CD4-positive, alpha-beta T cell (primary cell): ENCODE measurements at places on chromosomes 4 and X.

- DNase-seq: no peak
Observed at GRCh38 chr4:65546882-65547416, 123.3 kb downstream of the EPHA5 start.

DNA sequence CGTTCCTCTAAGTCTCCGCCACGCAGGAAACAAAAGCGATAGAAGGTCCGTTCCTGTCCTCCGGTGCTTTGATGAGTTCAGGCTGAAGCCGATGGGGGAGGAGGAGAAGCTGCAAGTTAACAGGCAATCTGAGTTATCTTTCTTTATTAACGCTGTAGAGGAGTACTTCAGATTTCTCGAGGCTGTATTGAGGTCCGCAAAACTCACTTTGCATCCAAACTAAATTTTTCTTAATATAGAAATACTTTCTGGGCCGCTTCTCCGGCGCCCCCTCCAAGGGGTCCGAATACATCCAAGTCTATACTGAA, 395 bp upstream of the SOWAHB start:
- DNase-seq: no peak

- no peak for DNase-seq
Observed at GRCh38 chr4:115430024-115430423, 316.6 kb upstream of the NDST4 start.

DNA sequence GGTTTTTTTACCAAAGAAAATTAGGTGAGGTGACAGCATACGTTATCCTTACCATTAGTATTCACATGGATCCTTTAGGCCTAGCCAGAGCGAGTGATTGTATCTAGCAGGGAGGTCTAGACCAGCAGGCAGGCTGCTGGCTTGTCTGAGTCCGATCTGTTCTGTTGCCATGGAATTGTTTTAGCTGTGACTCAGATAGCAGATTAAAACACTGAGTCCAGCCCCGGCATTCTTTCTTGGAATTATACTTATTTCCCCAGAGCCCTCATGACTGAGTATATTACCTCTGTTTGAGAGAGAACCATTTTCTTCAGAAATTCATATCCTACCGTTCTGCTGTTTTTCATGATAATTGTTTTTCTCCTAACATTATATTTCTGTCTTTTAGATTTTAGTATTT, 37.4 kb downstream of the OCRL start:
- no peak for DNase-seq

DNA sequence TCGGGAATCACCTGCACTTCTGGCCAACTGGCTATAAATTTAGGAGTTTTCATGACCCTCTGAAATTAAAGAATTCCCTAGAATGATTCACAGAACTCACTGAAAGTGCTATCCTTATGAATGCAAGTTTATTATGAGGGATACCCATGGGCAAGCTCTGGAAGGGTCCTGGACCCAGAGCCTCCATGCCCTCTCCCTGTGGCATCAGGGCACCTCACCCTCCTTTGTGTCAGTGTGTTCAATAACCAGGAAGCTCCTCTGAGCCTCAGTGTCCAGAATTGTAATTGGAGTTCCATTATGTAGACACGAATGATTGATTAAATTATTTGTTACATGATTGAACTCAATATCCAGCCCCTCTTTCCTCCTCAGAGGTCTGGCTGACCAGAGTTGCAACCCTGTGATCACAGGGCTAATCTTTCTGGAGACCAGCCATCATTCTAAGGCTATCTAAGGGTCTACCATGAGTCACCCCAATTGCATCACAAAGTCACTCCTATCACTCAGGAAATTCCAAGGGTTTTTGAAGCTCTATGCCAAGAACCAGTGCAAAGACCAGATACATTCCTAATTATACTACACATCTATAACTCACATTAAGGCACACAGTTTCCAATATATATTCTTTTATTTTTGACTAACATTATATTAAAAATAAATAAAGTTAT, 8.9 kb downstream of the ANXA3 start:
- no peak for DNase-seq

GRCh38 chr4:156223985-156224384, 270.3 kb upstream of the CTSO start:
- DNase-seq: no peak

DNA sequence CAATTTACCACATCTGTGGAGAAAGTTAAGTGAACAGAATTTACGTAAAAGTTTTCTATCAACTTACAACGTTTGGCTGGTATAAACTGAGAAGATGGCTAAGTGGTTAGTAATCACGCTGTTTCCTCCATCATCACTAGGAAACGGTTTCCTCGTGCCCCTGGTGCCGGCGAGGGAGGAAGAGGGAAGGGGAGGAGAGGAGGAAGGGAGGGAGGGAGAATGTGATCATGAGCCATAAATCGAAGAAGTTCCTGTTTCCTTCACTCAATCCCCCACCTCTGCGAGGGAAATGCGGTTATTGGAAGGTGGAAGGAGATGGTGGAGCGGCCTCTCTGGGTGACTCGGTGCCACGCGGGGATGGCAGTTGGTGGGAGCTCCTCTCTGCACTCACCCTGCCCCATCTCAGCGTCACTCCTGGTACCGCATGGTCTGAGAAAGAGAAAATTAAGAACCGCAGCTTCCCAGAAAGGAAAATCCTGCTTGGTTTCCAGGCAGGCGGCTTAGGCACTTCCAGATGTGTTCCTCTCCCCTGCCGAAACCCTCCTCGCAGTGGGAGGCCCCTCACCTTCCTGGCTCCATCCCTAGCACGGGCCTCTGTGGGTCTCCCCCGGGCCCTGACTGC, 216.8 kb downstream of the AFAP1 start:
- DNase-seq: no peak

- DNase-seq: no peak
Observed at GRCh38 chr4:69800599-69800998, 40.2 kb upstream of the SULT1B1 start.

GRCh38 chr4:951594-952468, 19.6 kb downstream of the TMEM175 start:
- no peak for DNase-seq

DNA sequence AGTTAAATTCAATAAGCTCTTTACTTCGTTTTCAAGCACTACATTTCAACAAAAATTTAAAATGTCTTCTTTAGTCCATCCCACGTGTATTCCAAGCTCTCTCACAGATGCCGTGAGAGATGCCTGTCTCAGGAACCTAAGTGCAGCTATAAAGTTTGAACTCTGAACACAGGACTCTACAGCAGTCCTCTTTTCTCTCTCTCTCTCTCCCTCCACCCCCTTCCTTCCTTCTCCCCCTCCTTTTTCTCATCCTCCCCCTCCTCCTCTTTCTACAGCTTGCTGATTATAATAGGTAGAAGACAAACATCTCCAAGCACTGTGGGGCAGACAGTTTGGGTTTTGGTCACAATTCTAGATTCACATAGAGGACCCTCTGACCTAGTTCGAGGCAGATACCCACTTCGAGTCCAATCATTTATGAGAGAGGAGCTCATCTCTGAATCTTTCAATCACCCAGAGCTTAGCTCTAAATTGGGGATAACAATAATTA, 31.5 kb upstream of the DCLK2 start:
- no peak for DNase-seq

GRCh38 chr4:30754021-30754420, 33.9 kb downstream of the PCDH7 start:
- no peak for DNase-seq
